ENCODE measurements at places on chromosomes 2 and 18.

DNA sequence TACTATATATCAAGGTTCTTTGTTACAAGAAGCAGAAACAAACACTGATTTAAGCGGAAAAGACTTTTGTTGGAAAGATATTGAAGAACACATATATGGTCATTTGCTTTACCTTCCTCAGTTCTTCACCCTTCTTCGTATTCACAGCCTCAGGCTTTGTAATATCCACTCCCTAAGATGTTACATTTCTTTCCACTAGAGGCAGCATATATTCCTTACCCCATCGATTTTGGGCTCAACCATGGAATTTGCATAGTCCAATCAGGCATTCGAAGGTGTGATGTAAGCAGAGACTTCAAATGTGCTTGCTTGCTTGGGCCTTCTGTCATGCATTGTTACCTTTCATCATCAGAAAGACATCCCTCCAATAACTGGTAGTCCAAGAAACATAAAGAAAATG is 287.4 kb downstream of the PID1 start:
- DNase-seq, result no peak

DNA sequence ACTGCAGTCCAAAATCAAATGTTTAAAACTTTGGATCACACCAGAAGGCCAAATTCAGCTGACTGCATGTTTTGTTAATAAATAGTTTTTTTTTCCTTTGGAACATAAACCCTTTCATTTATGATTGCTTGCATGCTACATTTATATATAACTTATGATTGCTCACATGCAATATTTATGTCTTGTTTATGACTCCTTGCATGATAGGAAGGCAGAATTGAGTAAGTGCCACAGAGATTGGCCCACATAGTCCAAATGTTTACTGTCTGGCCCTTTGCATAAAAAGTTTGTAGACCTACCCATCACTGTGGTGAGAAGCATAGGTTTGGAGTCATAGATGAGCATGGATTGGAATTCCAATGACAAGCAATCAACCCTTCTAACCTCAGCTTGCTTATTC is 30.8 kb downstream of the WDFY1 start:
- no peak for DNase-seq

DNA sequence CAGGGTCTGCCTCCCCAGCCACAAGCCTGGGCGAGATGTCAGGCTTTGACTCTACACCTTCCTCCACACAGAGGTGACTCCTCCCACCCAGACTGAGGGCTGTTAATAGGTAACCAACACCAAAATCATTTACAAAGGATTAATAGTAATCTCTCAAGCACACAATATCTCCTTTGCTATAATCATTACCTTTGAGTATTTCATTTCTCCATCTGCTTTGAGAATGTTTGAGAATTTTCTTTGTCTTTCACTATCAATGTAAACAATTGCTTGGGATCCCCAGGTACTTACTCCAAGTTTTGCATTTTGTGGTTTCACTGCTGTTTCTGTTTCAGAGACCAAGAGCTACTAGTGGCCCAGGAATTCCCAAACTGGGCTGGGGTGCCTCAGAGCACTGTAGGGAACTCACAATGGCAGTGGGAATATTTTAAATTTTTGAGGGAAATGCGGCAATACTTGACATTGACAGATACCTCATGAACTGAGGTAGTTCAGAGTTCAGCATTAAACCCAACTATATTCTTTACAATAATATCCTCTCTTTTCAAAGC is 166.4 kb upstream of the MGAT5 start:
- no peak for DNase-seq

DNA sequence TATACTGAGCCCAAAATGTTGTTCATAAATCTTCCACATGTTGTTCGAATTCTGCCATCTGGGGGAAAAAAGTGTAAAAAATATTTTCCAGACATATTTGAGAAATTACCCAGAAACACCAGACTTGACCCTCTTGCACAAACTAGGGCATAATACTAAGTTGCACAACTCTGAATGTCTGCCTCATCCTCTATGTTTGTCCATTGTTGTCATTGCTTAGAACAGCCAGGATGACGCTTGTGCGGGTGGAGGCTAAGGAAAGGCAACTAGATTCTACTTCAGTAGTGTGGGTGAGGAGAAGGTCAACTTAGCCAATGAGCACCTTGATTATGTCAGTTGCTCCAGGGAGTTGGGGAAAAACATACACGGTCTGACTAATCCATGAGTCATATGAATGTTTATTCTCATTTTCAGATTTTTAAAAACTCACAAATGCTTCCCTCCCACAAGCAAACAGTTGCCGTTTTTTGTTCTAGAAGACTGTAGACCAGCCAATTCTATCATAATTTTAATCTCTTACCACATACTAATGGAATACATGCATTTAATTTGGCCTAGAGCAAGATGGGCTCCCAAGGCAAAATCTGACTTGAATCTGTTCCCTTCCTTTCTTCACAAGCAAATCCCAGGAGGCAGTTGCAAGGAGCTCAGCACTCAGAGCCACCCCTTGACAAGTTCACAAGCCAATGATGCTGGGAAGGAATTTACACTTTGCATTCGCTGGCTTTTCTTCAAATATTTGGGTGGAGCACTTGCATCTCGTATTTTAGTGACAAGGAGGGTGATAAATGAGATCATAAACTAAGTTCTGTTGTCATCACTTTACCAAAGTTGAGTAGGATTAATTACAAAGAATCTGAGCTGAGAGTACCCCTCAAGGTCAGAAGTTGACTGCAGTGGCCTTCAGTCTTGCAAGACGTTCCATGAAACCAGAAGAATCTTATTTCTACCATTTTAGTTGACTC is 163.2 kb upstream of the TWIST2 start:
- peak; percentile 13 for DNase-seq

GRCh38 chr2:168528016-168528415 is 71.9 kb downstream of the CERS6 start:
- DNase-seq, result no peak

DNA sequence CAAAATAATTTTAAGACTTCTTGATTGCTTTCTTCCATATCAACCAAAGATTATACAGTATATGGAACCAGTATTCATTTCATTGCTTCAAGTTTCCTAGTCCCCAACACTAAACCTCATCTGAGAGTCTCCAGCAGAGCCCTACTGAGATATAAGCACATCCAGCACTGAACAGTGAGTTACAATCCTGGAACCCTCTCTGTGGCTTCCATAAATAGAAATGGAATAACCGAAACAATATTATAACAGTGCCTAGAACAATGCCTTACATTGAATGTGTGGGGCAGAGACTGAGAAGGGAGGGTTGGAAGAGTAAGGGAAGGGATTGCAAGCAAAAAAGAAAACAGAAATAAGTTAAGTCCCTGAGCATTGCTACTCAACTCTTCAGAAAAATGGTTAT is 18.9 kb downstream of the AAK1 start:
- DNase-seq, result no peak

- DNase-seq, result no peak
Observed at GRCh38 chr2:140473851-140474250, 1657.0 kb downstream of the LRP1B start.

DNA sequence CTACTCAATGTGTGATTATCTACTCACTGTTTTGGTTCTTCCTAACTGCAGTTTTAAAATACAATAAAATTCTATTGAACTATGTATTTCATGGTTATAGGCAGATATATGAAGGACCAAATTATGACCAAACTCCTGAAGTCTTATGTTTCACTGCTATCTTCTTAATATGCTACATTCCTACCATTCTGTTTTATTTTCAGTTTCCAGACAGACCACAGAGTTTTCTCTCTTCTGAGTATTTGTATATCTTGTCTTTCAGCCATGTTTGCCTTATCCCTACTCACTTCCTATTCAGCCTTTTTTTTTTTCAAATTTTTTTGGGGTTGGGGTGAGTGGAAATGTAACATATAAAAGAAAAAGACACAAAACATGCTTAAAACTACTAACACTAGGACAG is 6.3 kb downstream of the RFTN2 start:
- DNase-seq, result no peak

All from stimulated activated CD4-positive, alpha-beta T cell treated with anti-CD3 and anti-CD28 coated beads, Interleukin-2, amount 100 ng/mL, for 24 hours (primary cell).